ENCODE measurements at places on chromosomes 11 and 22. TPM values are rescaled to one million over a fixed set of nuclear protein-coding genes. Genes with fewer than 3 reads are reported as not detected.

Gene SLC22A8
- 1.7 TPM for polyA plus RNA-seq

Gene RASD2
- polyA plus RNA-seq, result 27.4 TPM

Gene OR8U1
- not detected for polyA plus RNA-seq

Gene ZNF214
- 1.2 TPM for polyA plus RNA-seq

Gene FOSL1
- 0.76 TPM for polyA plus RNA-seq

Gene POTEH
- polyA plus RNA-seq, result not detected

Gene MPPED2
- 3.4 TPM for polyA plus RNA-seq

Gene RIC3
- 4.9 TPM for polyA plus RNA-seq

Gene SLC22A25
- polyA plus RNA-seq, result not detected

Gene TEX12
- not detected for polyA plus RNA-seq

Gene VPREB3
- polyA plus RNA-seq, result 2.7 TPM

Gene TREH
- not detected for polyA plus RNA-seq

Gene USP35
- 5.4 TPM for polyA plus RNA-seq

Gene DGAT2
- polyA plus RNA-seq, result 21.5 TPM

Gene OR4A16
- polyA plus RNA-seq, result not detected

Gene C11orf86
- polyA plus RNA-seq, result not detected

Gene TTC28
- 8.2 TPM for polyA plus RNA-seq

Gene CXCR5
- polyA plus RNA-seq, result 0.07 TPM

Gene GSTT2B
- polyA plus RNA-seq, result 1.6 TPM

Gene B3GAT1
- 110 TPM for polyA plus RNA-seq

Gene MS4A5
- not detected for polyA plus RNA-seq

Gene F2
- not detected for polyA plus RNA-seq

Gene GLB1L3
- 8.0 TPM for polyA plus RNA-seq

Gene TMEM132A
- 113 TPM for polyA plus RNA-seq

Gene ISX
- polyA plus RNA-seq, result 0.63 TPM

Gene PRDM11
- 4.2 TPM for polyA plus RNA-seq

Gene AKIP1
- polyA plus RNA-seq, result 20.4 TPM

Gene ALX4
- polyA plus RNA-seq, result 0.19 TPM

Gene HIKESHI
- polyA plus RNA-seq, result 80.1 TPM

Gene MISFA
- not detected for polyA plus RNA-seq

Gene CNGA4
- polyA plus RNA-seq, result 6.1 TPM

Gene IGLL1
- polyA plus RNA-seq, result not detected

Gene TBX10
- polyA plus RNA-seq, result not detected

Gene CTSC
- polyA plus RNA-seq, result 14.9 TPM

Gene ALDH3B1
- polyA plus RNA-seq, result 10.5 TPM

Gene PIK3IP1
- polyA plus RNA-seq, result 33.3 TPM

Gene CHEK2
- polyA plus RNA-seq, result 14.1 TPM

Gene OR8H1
- not detected for polyA plus RNA-seq

Gene IFITM10
- 2.3 TPM for polyA plus RNA-seq

Gene KDM4E
- polyA plus RNA-seq, result not detected

Gene CCDC81
- polyA plus RNA-seq, result 0.22 TPM

Gene SYT7
- 24.6 TPM for polyA plus RNA-seq

All from brain (organoid and tissue), 16 donors.